ENCODE measurements at places on chromosomes 3 and 15.

GRCh38 chr15:60649845-60650548 lies 171.1 kb upstream of the ICE2 start:
- no peak for DNase-seq

DNA sequence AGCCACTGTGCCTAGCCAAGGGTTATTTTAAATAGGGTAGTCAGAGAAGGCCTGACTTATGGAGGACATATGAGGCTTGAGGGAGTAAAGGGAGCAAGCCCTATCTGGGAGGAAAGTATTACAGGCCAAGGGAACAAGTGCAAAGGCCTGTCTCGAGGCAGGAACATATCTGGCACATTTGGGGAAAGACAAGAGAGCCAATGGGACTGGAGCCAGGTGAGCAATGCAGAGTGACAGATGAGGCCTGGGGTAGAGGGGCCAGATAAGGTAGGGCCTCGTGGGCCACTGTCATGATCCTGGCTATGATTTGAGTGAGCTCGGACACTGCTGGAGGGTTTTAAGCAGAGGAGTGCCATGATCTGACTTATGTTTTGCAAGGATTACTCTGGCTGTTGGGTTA lies 43.8 kb downstream of the DCP1A start:
- DNase-seq: no peak

- no peak for DNase-seq
Observed at GRCh38 chr15:62625429-62626033, 417.0 kb upstream of the TPM1 start.

DNA sequence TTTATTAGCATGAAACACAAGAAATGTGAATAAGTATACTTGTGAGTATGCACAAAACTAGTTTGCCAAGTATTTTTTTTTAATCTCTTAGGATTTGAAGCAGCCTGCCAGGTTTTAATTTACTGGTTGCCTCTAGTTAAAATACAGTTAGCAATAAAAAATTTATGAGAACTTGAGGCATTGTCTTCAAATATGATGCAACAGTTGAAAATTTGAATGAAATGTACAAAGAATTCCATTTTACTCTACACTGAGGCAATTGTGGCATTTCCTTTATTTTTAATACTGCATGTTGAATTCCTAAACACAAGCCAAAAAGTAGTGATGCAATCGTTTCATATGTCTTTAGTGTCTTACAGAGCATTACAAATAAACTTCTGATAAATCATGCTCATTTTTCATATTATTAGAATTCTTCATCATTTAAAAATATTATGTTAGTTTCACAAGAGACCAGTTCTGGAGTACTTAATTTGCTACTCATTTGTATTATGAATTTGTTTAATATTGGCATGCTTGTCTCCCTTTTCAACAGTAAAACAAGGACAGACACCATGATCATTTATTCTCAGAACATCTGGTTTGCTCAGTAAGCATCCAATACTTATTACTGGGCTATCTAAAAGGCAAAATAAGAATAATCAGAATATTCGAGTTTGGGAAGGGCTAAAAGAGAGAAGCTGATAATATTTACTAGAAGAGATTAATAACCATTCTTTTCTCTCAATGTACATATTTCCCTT lies 124.8 kb upstream of the PTX3 start:
- no peak for DNase-seq
